ENCODE measurements at places on chromosomes 16 and 17. TPM values are rescaled to one million over a fixed set of nuclear protein-coding genes. Genes with fewer than 3 reads are reported as not detected.

The ST6GALNAC2 gene
- 0.32 TPM for total RNA-seq

DNA sequence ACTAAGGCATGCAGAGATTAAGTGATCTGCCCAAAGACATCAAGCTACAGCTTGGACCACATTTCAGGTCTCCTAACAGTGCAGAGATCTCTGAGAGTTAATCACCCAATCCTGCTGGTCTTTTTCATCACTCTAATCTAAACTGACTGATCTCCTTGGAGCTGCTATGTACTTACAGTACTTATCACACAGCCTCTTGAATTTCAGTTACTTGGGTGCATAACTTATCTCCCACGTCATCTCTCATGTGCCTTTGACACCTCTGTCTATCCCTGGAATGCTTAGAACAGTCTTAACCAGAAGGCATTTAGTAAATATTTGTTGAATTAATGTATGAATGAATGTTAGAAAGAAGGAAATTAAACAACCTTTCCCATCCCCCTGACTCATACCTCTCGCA lies 139.0 kb downstream of the SNX11 start:
- no peak for DNase-seq

DNA sequence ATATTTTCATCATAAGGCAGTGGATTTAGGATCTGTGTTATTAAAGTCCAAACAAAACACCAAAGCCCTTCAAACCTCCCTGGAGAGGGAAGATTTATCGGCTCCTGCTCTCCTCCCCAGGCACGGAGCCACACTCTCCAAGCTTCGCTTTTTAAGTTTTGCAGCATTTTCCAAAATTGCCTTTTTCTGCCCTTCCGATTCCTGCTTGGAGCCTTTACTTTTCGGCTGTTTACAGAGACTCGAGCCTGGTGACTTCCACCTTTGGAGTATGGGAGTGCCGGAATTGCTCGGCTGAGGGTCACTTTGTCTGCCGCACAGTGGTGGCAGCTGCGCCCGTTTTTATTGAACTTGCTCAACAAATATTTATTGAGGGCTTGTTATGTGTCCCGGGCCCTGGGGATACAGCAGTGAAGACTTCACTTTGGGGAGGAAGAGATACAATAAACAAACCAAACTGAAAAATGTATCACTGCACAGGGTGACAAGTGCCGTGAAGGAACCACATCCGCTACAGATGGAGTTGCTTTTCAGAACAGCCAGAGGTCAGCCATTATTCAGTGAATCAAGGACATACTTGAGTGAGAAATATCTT lies 185.5 kb downstream of the NTN1 start:
- no peak for DNase-seq

GRCh38 chr17:41003926-41004325 lies 4.2 kb upstream of the KRTAP3-2 start:
- DNase-seq: no peak
